Trophoblast cell (in vitro differentiated cells and primary cell): ENCODE measurements at places on chromosomes 4 and X.

- DNase-seq: no peak
Observed at GRCh38 chr4:60128888-60129287, 1071.2 kb upstream of the ADGRL3 start.

- DNase-seq: no peak
Observed at GRCh38 chr4:177761692-177762091, 319.5 kb upstream of the AGA start.

GRCh38 chrX:37776283-37776986 is 3.4 kb upstream of the CYBB start:
- no peak for DNase-seq

DNA sequence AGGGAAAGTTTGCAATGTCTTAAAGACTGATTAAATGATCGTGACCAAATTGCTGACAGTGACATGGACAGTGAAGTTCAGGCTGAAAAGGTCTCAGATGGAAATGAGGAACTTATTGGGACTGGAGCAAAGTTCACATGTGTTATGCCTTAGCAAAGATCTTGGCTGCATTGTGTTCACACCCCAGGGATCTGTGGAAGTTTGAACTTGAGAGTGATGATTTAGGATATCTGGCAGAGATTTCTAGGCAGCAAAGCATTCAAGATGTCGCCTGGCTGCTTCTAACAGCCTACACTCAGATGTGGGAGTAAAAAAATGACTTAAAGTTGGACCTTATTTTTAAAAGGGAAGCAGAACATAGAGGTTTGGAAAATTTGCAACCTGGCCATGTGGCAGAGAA is 21.4 kb downstream of the SCARB2 start:
- no peak for DNase-seq

DNA sequence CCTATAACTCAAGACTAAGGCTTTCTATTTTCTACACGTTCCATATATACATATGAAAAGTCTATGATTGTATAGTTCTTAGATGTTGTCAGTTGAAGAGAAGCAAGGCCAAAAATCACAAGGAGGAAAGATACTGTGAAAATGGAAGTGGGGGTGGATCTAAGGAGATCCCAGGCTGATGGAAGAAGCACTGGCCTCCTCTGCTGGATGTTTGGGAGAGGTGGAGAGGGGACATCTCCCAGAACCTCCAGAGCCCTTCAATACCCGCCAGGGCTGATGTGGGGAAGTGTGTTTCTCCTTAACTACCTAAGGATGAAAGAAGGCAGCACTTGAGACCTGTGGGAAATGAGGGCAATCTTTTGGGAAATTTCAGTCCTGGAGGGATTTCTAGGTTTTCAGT is 67.4 kb downstream of the RASGEF1B start:
- no peak for DNase-seq
